ENCODE measurements at places on chromosomes 16 and 17.

DNA sequence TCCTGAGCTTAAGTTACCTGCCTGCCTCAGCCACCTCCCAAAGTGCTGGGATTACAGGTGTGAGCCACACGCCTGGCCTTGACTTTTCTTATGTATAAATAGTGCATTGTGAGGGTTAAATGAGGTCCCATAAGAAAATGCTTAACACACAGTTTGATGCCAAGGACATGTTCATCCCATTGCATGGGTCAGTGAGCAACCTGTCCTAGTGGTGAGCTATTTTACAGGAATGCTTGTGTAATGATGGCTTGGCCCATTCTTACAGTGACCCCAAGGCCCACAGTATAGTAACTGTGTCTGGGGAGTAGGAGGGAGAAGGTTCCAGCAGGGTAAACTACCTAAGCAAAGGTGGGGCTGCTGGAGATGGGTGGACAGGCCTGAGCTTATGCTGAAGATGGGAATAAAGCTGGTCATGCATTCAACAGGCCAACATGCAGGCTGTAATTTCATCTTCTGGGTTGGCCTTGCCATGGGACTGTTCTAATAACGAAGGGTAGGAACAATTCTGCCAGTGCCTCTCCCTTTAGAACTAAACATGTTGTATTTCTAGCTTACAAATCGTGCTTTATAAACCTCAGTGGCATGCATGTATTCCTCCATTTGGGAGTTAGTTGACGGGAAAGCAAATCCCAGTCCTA, 6.2 kb downstream of the ACSF2 start:
- no peak for DNase-seq

GRCh38 chr16:79394206-79394605, 206.3 kb downstream of the MAF start:
- DNase-seq: no peak

- DNase-seq: no peak
Measured at GRCh38 chr17:5500589-5501391, 14.4 kb downstream of the MIS12 start.

- DNase-seq: no peak
Measured at GRCh38 chr16:58128711-58129096, 477 bp downstream of the CFAP20 start.

- DNase-seq: no peak
Measured at GRCh38 chr17:27811961-27812360, 11.6 kb upstream of the NOS2 start.

- DNase-seq: no peak
Measured at GRCh38 chr17:9403257-9403656, 172.4 kb downstream of the STX8 start.

GRCh38 chr16:11675561-11676511, 7.6 kb downstream of the SNN start:
- no peak for DNase-seq
